Aorta (tissue), 5 donors: ENCODE measurements at places on chromosomes 2 and 18.

GRCh38 chr2:65204461-65205210 is 23.0 kb upstream of the ACTR2 start:
- no peak for DNase-seq

GRCh38 chr2:189548666-189549448 is 31.7 kb downstream of the SLC40A1 start:
- DNase-seq = no peak

GRCh38 chr2:18311420-18312195 is 248.8 kb downstream of the RDH14 start:
- no peak for DNase-seq

- DNase-seq = no peak
These were observed 40.7 kb downstream of the TRAPPC12 start for GRCh38 chr2:3420076-3420768.

DNA sequence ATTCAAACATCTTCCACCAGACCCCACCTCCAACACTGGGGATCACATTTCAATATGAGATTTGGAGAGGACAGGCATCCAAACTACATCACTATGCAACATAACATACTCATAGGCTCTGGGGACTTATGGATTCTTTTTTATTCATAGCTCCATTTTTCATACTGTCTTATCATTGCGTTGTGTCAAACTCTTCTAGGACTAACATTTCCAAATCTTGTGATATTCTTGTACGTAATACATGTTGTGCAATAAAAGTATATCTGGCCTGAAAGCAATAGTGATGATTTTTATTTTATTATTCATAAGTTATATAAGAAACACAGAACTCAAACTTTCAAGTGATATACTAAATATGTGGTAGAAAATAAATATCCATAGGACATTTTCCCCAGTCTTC is 60.6 kb upstream of the ACTR3 start:
- no peak for DNase-seq

DNA sequence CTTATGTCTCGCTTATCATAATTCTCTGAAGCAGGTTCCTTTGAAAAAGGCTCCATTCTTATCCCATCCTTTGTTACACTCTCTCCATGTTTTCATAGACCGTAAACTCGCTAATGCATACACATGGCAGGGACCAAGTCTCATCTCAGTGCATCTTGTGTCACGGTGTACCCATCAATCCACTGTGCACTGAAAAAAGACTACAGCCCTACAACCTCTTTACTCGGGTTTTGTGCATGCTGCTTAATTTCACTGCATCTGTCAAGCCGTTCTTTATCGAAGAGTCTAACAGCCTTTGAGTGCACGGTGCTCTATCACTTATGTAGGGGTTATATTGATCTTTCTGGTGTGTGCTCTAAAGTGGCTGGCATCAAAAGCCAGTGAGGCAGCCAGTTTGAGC is 302.9 kb upstream of the ERBB4 start:
- no peak for DNase-seq

DNA sequence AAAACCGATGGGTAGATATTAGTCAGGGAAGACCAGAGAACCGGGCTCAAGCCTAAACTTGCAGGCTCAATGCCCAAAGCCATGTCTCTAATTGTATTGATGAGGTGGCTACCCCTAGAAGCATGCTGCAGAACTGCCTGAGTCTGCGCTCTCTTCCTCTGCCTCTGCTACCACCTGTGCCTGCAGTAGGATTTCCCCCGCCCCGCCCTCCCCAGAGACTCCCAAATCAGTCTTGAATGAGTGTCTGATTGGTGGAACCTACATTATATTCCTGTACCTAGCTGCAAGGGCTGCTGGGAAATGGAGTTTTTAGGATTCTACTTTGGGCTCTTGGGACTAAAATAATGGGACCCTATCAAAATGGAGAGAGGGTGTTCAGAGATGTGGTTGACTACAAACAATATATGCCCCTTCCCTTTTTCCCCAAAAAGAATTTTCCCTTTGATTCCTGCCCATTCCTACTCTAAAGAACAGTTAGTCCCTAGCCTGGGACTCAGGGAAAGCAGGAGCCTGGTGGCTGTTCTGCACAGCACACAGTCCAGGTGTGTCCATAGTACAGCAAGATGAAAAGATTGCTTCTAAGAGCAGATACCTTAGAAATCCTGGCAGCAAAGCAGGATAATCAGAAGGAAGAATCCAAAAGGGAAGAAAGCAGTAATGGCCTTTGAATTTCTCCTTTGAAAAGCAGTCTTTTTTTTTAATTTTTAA is 12.5 kb downstream of the GRP start:
- no peak for DNase-seq

DNA sequence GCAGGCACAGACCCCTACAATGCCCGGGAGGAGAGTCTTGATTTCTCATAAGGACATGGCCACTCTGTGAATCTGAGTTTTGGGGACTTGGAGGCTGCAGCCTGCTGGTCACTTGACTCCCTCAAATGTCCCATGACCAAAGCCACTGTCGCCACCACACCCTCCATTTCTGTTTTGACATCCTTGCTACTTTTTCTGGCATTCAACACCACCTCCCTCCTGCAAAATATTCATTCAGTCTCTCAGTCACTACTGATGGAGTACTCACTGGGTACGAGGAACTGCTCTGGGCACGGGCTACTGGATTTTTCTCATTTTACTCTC is 208.6 kb upstream of the HAAO start:
- DNase-seq = no peak

- DNase-seq = no peak
These were observed 90.5 kb upstream of the ALKAL2 start for GRCh38 chr2:378364-378763.

- peak; percentile 46 for DNase-seq
These were observed 5.1 kb downstream of the MEIS1 start for GRCh38 chr2:66439812-66440542.

- DNase-seq = no peak
These were observed 145.2 kb upstream of the SYT4 start for GRCh38 chr18:43422518-43422917.

GRCh38 chr18:46260016-46260878 is 156.1 kb downstream of the HAUS1 start:
- no peak for DNase-seq

DNA sequence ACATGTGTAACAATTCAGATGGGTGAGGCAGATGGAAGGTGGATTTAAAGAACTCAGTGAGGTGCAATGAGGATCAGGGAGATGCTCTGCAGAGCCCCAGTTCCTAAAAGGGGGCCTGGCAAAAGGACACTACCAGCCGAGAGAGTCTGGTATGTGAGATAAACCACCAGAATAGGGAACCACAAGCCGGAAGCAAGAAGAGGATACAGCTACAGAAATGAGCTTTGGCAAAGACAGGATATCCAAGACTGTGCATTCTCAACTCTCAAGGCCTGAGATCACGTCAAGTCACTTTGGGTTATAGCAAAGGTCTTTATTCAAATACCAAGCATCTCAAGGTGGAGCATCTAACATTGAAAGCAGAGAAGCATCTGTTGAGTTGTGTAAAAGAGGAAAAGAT is 293.5 kb downstream of the ARHGAP15 start:
- DNase-seq = no peak

DNA sequence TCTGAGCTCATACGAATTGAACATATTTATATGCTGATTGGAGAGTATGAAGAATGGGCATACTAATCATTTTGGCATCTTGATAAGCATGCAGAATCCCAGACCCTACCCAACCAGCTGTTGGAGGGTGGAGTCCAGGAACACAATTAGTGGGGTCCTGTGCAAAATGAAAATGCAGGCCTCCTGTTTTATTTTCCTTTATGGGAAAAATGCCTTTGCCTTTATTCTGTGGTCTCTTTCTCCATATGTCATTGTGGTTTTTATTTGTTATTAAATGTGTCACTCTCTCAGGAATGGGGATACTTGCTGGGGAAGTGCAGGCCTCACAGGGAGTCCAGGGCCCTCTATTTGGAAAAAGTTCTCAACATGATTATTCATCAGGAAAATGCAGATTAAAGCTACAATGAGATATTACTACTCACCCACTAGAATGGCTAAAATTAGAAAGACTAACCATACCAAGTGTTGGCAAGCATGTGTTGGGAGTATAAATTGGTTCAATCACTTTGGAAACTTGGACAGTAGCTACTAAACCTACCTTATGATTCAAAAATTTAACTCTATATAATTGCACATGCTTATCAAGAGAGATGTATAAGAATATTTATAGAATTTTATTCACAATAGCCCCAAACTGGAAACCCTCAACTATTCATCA is 223.1 kb upstream of the FBXO11 start:
- DNase-seq = no peak

GRCh38 chr2:9768388-9768787 is 74.9 kb upstream of the TAF1B start:
- no peak for DNase-seq

DNA sequence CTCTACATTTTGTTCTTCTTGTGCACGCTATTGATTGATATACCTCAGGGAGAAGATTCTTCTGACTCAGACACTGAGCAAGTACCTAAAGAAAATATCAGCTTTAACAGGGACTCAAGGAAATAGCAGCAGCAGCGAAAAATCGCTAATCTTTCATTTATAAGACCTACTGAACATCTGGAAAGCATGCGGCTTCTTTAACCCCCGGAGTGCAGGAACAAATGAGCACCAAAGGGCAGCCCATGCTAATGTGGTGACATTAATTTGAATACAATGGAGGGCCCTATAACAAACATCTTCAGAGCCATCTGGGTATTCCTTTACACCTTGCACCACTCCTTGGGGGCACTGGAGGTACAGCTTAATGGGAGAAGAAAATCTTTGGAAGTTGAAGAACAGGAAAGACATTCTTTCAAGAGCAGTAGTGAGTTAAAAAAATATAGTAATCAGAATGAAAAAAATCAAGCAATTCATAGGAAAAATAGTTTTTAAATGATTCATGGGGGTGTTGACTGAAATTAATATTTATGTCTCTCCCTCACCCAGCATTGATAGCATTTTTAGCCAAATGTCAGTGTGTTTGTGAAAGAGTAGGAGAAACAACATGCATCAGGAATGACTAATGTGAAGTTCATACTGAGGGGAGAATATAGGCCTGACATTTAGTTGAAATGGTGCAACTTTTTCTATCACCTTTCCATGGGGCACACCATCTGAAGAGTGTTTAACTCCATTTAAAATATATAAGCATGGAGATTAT is 281.7 kb downstream of the HRH4 start:
- DNase-seq = no peak

DNA sequence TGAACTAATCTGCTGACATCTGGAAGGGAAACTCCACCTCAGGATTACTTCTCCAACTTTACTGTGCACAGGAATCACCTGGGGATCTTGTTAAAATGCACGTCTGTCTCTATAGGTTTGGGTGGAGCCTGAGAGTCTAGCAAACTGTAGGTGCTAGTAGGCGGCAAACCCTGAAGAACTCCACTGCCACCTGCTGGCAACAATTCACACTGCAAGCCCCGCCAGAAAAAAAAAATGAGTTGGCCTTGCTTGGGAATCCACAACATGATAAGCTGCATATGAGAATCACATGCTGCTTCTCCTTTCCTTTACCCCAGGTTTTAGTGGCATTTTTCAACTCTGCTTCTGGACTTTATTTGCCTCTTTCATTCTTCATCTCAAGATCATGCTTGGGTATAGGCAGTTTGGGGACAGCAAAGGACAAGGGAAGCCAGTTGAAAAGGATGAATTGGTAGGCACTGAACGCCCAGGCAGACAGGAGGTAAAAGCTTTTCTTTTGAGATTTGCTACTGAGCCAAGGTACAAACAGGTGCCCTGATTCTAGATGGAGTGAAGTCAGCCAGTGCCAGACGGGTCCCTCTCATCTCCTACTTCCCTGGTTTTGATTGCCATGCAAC is 88.8 kb downstream of the VIT start:
- no peak for DNase-seq

- DNase-seq = no peak
These were observed 296.6 kb upstream of the RGPD4 start for GRCh38 chr2:107530046-107530445.

DNA sequence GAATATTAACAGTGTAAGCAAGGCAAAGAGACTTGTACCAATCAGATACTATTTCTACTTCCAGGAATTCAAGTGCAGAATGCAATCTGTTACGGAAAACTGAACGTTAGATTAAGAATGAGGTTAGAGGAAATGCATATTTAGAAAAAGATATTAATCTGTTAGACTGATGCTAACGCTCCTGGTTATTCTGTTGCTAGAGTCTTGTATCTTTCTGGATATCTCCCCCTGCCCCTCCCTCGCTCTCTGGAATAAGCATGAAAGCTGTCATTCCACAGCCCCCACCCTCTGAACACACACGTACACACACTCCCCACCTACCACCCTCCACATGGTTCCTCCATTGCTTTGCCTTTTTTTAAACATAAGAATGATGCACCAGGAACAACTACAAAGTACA is 24.1 kb downstream of the FIGN start:
- no peak for DNase-seq

GRCh38 chr2:67215214-67216055 is 181.7 kb upstream of the ETAA1 start:
- DNase-seq = no peak

DNA sequence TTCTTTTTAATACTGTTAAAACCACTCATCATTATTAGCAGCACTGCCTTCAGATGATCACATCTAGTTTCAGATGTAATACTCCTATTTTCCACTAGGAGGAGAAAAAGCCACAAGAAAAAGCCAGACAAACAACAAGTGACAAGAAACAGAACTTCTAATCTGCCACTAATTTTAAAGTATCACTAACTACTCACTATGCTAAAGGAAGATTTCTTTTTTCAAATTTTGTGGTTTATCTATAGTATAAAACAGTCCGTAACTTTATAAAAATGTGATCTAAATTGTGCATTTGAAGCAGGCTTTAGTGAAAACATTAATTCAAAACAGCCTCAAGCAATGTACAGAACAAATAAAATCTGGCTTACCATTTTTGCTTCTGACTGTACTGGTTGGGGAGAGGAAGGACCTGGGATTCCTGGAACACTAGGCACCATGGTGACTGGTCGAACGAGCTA is 56.8 kb downstream of the ATF2 start:
- no peak for DNase-seq

GRCh38 chr2:210496512-210496911 is 20.0 kb upstream of the LANCL1 start:
- no peak for DNase-seq

DNA sequence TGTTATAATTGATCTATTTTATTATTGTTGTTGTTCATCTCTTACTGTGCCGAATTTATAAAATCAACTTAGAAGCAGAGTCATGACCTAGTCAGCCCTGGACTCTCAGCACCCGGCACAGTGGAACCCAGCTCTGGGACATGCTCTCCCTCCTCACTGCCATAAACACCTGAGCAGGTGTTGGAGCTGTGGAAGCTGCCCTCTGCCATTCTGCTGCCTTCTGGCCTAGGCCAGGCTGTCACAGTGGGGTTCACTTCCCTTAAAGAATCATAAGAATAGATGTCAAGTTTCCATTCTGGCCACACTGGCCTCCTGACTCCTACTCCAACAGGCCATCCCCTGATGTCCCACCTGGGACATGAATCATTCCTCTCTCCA is 192.2 kb downstream of the ZFP36L2 start:
- peak; percentile 10 for DNase-seq
